Right lung (tissue), 10 donors: ENCODE measurements at places on chromosomes 12 and 14. TPM values are rescaled to one million over a fixed set of nuclear protein-coding genes. Genes with fewer than 3 reads are reported as not detected.

- DNase-seq: no peak
Observed at GRCh38 chr14:55302367-55303124, 31.3 kb downstream of the FBXO34 start.

DNA sequence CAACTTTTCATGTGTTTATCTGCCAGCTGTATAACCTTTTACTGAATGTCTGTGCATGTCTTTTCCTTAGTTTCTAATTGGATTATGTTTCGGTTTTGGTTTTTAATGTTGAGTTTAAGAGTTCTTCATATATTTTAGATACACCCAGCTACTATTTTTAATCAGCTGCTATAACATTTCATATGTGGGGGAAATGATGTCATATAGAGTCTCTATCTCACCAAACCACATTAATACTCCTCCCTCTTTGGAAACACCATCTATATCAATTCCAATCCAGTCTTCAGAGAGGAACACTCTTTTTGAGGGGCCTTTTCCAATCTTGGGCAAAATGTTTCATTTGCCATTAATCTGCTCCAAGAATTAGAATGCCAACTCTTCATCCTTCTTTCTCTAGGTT, 28.5 kb upstream of the GCH1 start:
- no peak for DNase-seq

DNA sequence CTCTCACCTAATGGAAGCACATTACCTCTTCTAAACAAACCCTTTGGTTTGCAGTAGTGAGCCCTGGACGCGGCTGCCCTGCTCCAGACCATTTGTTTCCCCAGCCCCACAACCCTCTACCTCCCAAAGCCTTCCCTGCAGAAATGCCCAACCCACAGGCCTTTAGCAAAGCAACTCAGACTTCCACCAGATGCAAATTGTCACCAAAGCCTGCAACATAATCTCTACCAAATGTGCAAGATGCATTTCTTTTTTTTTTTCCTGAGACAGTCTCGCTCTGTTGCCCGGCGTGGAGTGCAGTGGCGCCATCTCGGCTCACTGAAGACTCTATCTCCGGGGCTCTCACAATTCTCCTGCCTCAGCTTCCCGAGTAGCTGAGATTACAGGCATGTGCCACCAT, 56.2 kb downstream of the VWF start:
- no peak for DNase-seq

DNA sequence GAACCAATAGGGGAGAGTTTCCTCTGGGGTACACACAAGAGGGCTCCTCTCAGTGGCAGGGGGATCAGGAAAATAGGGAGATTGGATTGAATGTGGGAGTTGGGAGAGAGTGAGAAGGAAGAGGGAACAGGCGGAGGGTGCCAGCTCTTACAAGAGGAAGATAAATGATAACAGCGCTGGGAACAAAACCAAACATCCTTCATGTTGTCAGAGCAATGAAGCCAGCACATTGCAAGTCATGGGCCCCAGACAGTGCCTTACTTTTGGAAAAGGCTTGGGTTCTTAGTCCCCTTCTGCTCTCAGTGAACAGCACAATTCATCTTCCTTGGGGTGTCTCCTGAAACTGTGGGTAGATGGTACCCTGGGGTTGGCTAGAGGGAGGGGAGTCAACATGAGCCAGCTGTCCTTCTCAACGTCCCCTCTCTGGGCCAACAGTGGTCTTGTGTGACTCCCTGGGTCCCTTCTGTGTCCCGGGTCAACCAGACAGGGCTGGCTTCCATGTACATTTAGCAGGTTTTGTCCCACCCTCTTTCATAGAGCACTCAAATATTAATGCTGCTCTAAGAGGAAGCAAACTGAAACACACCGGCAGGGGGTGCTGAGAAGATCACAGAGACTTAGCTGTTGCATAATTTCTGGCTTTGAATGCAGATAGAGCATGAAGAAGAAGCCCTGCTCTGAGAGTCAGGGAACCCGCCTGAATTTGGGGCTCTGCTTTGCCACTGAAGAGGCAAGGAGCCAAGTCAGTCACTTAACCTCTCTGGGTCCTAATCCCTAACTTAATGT, 138.5 kb downstream of the ESRRB start:
- no peak for DNase-seq

GRCh38 chr12:52257074-52257551, 17.3 kb upstream of the KRT86 start:
- no peak for DNase-seq

DNA sequence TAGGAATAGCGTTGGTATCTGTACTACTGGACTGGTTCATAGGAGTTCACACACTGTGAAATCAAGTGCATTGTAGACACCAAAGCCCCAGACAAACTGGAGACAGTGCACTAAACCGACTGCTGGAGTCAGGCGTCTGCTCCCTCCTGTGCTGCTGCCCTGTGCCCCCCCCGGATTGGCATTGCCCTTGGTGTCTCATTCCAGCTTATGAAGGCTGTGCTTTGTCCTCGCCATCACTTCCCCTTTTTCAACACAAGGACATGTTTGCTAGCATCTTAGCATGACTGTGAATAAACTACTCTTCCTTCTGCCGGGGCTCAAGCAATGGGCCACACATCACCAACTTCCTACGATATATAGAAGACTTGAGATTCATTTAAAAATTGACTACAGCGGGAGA, 84.0 kb downstream of the TMCC3 start:
- no peak for DNase-seq

DNA sequence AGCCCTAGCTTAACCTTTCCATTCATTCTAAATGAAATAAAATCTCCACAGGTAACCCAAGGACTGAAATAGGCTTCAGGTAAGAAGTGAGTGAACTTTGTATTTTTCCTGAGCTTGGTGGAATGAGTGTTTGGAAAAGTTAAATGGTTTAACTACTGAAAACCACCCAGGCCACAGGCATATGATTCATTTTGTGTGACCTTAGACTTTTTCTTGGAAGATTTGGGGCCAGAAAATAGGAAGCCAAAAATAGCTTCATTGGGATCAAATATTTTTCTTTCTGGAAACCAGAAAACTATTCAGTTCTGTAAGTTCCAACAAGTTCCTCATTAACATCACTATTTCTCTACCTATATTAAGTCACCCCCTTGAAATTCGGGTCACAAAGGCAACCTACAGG, 212.6 kb downstream of the PCNX1 start:
- DNase-seq: no peak

DNA sequence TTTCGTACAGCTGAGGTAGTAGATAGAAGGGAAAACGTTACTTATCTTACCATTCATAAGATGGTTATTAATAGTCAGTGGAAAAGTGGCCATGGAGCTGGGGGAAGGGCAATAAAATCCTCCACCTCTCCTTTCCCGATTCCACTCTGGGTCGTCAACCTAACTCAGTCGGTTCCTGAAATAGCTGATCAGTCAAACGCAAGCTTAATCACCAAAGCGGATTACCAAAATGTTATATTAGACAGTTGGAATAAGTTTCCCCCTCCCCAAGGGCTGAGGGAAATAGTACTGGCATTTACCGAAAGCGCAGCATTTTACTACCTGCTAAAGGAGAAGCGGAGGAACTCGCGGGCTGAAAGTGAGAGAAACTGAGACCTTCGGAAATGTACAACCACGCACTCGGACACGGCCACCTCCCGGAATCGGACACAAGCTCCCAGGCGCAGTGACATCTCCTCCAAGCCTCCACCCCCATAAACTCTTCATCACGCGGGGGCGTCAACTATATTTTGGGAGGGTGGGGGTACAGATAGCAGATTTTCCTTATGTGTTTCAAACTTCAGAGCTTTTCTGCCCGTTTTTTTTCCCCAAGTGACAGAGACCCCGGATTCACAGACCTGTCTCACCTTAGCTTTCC, 1.2 kb downstream of the PPM1H start:
- no peak for DNase-seq

GRCh38 chr12:52768479-52769200, 8.5 kb downstream of the KRT76 start:
- DNase-seq: no peak

DNA sequence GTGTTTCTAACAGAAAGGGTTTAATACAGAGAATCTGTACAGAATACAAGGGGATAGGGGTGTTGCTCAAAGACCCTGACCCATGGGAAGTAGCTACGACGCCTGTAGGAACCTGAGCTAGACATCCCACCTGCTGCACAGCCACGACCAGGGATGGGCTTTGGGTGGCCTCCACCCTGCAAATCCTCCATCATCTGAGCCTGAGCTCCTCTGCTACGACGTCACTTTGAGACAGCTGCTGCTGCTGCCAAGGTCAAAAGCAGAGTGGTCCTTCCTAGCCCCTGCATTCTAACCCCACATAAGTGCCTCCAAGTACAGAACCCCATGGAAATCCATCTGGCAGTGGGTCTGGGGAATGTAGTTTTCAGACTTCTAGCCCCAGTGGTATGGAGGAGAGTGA, 43.8 kb downstream of the JAG2 start:
- DNase-seq: no peak

DNA sequence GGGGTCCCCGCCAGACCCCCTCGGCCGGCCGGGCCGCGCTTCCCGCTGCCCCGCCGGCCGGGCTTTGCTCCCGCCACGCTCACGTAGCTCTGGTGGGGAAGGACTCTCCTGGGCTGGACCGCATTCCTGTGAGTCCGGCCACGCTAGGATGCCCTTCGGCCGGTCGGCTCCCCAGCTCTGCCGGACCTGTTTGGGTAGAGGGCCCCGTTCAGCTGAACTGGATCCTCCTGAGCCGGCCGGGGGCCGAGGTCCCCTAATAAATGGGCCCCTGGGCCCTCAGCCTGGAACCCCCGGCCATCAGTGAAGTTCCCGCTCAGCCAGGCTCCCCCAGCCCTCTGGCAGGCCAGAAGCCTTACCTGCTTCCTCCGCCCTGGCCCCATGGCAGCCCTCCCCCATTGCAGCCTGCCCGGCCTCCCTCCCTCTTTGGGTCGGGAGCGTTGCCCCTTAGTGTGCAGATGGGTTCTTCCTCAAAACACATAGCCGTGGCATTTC, 593 bp downstream of the UNC119B start:
- DNase-seq: no peak

GRCh38 chr12:107619831-107620230, 65.8 kb upstream of the PWP1 start:
- no peak for DNase-seq

DNA sequence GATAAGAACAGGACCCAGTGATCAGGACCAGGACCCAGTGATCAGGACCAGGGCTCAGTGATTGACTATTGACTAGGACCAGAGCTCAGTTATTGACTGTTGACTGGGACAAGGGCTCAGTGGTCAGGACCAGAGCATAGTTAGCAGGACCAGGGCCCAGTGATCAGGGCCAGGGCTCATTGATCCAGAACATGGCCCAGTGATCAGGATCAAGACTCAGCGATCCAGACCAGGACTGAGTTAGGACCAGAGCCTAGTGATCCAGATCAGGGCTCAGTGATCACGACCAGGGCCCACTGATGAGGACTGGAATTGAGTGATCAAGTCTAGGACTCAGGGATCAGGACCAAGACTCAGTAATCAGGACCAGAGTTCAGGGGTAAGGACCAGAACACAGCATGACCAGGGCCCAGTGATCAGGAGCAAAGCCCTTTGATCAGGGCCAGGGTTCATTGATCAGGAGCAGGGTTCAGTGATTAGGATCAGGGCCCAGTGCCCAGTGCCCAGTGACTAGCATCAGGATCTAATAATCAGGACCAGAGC, 176.0 kb downstream of the TMEM121 start:
- DNase-seq: no peak

- no peak for DNase-seq
Observed at GRCh38 chr12:83527810-83528209, 841.1 kb downstream of the TMTC2 start.

GRCh38 chr14:56953884-56954283, 143.6 kb upstream of the OTX2 start:
- no peak for DNase-seq

GRCh38 chr14:41799817-41800216, 193.1 kb downstream of the LRFN5 start:
- no peak for DNase-seq

The PRB2 gene
- 0.29 TPM for polyA plus RNA-seq

The ADAM20 gene
- 0.15 TPM for polyA plus RNA-seq

The FAIM2 gene
- 0.57 TPM for polyA plus RNA-seq

The TCTN2 gene
- polyA plus RNA-seq: 19.6 TPM
